Activated CD4-positive, alpha-beta T cell treated with anti-CD3 and anti-CD28 coated beads, Interleukin-2, amount 10 ng/mL, durations not matched to agents 7 days and 5 days (primary cell): ENCODE measurements at places on chromosomes 7 and 10. TPM values are rescaled to one million over a fixed set of nuclear protein-coding genes. Genes with fewer than 3 reads are reported as not detected.

Gene SAMD9
- 80.1 TPM for total RNA-seq

Gene RSPH10B2
- 0.22 TPM for total RNA-seq

Gene EVX1
- not detected for total RNA-seq

Gene ANKRD22
- total RNA-seq, result 0.17 TPM

DNA sequence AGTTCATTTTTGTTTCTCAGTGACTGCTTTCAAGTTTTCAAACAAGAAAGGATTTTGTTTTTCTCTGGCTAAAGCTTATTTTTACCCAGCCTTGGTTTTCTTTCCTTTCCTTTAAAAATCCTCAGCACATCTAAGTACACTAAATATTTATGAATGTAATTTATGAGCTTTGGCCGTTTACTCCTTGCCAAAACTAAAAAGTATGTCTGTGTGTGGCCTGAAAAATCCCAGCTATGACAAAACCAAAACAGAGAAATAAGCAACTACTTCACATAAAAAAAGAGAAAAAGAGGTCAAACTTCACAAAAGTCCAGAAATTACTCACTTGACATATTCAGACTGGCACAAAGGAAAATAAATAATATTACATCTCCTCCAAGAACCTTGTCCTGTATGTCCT is 365.1 kb upstream of the NFE2L3 start:
- no peak for DNase-seq

- peak; percentile 0 for DNase-seq
Observed at GRCh38 chr7:142868188-142868985, 13.5 kb downstream of the EPHB6 start.

GRCh38 chr7:22949944-22950343 is 64.0 kb downstream of the HYCC1 start:
- DNase-seq, result no peak

- DNase-seq, result no peak
Observed at GRCh38 chr10:1520909-1521565, 216.3 kb downstream of the ADARB2 start.

GRCh38 chr7:50147951-50148808 is 55.1 kb upstream of the ZPBP start:
- peak; percentile 45 for DNase-seq

DNA sequence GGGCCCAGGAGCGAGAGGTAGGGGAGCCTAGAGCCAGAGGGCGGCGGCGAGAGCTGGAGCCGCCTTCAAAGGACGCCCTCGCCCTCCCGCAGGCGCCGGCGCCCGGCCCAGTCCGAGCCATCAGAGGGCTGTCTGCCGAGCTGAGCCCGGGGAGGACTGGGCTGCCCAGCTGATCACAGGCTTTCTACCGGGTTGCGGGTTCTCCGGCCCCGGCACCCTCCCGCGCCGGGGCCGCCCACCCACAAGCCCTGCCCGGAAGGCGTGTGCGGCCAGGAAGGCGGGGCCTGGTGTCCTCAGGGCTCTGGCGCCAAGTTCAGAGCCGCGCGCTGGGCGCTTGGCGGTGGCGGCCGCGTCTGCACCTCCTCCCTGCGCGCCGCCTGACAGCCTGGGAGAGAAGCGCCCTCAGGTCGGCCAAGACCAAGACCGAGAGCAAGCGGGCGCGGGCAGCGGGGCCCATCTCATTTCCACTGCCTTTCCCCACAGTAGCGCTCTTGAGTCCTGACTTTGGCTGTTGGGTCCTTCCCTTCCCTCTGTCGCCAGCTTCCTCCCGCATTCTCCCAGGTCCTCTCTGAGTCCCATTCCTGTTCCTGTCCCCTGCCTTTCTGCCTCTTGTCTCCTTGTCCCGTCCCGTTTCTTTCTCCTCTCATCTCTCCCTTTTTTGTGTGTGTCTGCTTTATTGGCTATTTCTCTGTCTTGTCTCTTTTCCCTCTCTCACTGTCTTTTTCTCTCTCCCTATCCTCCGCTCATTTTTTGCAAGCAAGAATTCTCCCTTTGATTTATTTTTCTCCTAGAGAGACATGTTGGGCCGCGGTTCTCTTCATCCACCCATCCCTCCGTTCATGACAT is 60.6 kb upstream of the MSMB start:
- DNase-seq, result peak; percentile 60

DNA sequence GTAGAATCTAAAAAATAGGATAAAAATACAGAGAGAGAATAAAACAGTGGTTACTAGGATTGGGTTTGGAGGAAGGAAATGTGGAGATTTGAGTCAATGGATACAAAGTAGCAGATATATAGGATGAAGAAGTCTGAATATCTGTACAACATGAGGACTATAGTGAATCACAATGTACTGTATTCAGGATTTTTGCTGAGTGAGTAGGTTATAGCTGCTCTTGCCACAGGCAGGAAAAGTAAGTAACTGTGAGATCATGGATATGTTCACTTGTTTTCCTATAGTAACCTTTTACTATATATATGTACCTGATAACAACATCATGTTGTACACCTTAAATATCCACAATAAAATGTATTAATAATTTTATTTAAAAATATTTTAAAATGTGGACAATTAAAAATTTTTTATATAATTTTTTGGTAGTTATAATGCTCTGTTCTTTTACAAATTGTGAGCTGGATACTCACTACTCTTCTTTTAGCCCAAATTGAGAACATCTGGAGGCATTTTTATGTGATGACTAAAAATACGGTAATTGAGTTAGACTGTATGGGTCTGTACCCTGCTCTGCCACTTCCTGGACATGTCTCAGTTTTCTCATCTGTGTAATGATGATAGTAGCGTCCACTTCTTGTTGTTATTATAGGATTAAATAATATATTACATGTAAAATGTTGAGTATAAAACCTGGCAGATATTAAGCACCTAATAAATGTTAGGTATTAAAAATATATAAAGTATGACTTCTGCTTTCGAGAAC is 439.1 kb downstream of the AUTS2 start:
- DNase-seq, result no peak

GRCh38 chr7:50182759-50183158 is 89.7 kb upstream of the ZPBP start:
- no peak for DNase-seq

- DNase-seq, result no peak
Observed at GRCh38 chr10:33005322-33006301, 47.6 kb upstream of the ITGB1 start.

- DNase-seq, result no peak
Observed at GRCh38 chr10:75726522-75727483, 295.4 kb downstream of the LRMDA start.

DNA sequence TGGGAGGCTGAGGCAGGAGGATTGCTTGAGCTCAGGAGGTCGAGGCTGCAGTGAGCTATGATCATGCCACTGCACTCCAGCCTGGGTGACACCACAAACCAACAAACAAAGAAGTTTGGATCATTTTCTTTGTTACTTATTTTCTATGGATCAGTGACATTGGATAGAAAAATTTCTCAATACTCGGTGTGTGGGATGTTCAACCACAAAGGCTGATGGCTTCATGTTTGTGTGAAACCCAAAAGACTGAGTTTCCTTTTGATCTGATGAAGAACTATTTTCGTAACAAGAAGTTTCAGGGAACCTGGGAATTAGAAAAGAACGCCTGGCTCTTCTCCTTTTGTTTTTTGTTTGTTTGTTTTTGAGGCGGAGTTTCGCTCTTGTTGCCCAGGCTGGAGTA is 104.0 kb downstream of the HOXA1 start:
- DNase-seq, result no peak

DNA sequence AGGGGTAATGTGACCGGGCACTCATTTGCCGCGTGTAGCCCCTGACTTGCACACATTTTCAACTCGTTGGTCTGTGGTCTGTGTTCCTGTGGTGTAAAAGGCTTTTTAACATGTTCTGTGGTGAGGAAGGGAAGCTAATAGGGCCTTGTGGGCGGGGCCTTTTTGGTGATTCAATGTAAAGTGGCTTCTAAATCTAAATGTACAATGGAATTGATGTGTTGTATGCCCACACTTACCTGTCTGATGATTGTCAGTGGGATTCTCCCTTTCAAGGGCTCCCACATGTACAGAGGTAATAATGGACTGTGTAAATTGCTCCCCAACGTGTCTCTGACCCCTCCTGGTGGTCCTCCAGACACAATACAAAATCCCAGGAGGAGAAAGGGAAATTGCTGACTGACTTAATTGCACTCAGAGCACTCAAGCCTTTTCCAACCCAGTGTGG is 43.1 kb upstream of the GATAD1 start:
- DNase-seq, result peak; percentile 59

DNA sequence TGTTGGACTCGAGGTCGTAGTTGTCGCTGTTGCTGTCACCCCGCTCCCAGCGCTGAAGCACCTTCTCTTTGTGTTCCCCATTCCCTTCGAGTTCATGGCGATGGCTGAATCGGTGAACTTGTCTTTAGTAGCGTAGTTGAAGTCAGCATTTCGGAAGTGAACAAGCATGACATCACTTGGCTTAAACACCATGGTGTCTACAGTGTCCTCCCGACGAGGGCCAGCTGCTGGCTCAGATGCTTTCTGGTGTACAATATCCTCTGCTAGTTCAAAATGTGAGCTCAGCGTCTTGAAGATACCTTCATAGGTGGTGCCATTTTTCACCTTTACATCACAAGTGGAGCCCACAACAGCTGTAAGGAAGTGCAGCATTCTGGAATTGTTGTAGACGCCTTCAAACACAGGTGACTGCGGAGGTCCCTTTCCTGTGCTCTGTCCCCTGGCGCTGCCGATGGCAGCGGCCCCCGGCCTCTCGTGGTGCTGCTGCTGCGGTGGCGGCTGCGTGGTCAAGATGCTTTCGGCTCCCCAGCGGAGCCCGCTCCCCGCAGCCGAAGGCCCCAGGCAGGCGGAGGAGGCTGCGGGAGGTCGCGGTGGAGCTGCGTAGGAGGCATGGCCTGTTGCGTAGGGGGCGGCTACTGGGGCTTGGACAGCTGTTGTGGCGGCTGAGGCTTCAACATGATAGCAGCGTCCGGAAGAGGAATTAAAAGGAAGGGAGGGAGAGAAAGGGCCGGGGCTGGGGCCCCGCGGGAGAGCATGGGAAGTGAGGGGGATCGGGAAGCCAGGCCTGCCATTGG is 59.3 kb downstream of the ANKMY2 start:
- no peak for DNase-seq

DNA sequence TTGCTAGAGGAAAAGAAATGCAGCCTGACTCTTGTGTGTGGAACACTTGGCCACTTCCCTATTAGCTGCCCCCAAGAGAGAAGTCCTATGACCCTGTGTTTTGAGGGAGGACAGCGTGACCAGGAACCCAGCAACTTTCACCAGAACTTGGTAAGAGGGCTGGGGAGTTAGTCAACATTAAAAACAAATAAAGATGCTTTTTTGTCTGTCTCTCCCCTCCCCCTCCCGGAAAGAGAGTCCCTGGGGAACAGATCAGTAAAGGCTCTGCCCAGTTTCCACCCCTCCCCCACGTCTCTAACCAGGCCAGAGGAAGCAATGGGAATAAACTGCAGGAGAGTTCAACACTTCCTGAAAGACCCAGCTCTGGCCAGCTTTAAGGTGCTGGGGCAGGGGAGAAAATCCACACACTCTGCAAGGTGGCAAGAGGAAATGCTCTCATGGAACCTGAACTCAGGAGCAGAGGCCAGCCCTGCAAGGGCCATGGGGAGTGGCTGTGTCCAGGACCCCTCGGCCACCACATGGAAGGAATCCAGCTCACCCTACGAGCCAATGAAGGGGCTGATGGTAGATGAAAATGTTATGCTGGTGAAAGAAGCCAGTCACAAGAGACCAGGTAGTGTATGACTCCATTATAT is 21.5 kb downstream of the SH3PXD2A start:
- no peak for DNase-seq

DNA sequence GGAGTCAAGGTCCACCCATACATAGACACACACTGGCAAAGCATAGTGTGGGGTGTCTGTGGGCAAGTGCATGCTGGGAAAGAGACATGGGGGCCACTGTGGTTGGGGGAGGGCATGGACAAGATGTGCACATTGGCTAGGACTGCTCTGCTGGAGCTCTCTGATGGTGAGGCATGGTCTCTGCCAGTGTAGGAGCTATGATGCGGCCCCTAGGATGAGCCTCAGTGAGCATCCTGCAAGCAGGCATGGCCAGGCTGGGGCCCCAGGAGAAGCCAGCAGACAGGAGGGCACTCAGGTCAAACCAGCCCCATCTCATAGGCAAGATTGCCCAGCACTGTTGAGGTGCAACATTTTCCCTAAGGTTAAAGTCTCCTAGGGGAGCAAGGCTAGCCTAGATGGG is 489.4 kb downstream of the DNAJB9 start:
- no peak for DNase-seq

DNA sequence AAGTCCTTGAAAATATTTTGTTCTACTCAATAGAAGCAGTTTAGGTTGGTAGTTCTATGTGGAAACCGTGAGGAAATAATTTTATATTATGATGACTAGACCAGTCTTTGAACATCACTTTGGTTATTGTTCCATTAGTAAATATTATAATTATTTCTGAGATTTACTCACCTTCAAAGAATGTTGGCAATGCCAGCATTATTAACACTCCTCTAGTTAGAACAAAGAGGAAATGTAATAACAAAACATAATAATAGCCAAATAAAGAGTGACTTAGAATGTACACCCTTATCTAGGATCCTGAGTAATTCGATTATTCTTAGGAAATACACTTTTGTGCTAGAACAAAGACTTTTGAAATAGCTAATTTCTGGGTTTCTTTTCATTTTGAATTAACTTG is 121.1 kb downstream of the CFTR start:
- no peak for DNase-seq

- DNase-seq, result no peak
Observed at GRCh38 chr7:106501605-106502580, 159.1 kb downstream of the CCDC71L start.

- no peak for DNase-seq
Observed at GRCh38 chr10:60349426-60349825, 40.2 kb downstream of the ANK3 start.
